ENCODE measurements at places on chromosomes 4 and X. TPM values are rescaled to one million over a fixed set of nuclear protein-coding genes. Genes with fewer than 3 reads are reported as not detected.

DIAPH2 gene
- 14.9 TPM for total RNA-seq

- no peak for DNase-seq
These were observed 45.0 kb upstream of the IL13RA1 start for GRCh38 chrX:118682258-118683014.

PABPC1L2A gene
- 0.83 TPM for total RNA-seq

WDR17 gene
- 4.4 TPM for total RNA-seq

Measured in WTC11 (cell line).